ENCODE measurements at places on chromosomes 4 and X.

DNA sequence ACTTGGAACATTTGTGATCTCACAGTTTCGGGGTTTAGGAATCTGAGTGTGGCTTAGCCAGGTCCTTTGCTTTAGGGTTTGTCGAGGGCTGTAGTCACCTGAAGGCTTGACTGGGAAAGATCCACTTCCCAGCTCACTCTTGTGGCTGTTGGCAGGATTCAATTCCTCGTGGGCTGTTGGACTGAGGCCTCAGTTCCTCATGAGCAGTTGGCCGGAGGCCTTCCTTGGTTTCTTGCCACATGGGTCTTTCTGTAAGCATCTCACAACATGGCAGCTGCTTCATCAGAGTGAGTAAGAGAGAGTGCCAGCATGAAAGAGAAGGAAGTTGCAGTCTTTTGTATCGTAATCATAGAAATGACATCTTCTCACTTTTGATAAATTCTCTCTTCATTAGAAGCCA, 11.1 kb downstream of the TXLNG start:
- DNase-seq: no peak

DNA sequence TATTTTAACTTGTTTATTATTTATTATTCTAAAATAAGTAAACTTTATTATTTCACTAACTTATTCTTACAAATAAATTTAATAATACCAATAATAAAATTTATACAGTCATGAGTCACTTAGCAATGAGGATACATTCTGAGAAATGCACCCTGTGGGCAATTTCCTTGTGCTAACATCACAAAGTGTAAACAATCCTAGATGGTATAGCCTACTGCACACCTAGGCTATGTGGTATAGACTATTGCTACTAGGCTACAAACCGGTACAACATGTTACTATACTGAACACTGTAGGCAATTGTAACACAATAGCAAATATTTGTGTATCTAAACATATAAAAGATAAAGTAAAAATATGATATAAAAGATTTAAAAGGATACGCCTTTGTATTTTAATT, 479.5 kb downstream of the EPHA5 start:
- DNase-seq: no peak

DNA sequence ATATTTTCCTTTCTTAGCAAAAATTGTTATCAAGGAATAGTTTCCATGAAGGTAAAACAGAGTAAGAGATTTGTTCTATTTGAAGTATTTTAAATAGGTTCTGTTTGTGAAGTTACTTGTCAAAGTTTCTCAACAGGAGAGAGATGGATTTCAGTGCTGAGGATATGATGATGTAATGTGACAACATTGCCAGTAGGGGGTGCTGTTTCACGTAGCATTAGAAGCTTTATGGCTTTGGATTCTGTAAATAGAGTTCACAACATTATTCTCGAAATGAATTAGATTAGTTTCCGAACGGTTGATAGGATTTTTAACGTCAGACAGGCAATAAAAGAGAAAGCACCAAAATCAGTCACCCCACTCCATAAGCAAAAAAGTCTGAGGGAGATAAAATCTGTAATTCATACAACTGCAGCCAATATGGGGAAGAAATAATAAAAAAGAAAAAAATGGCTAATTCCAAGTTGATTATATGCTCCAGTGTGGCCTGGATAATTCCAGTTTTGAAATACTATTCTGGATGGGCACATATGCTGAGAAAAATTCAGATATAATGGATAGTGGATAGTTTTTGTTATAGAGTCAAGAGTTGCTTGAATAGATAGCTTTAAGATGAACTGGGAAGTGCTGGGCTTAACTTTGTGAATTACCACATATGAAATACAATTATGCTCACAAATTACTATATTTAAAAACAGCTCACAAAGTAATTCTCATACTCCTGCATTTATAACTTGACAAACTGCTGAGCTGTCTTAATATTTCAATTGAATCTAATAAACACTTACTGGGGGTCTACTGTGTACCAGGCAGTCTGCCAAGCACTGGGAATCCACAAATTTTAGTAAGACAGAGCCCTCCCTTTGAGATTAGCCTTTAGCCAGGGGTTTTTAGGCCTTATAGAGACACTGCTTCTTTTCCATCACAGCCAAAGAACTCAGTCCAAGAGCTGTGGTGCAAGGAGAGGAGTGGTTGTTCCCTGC, 109.1 kb downstream of the GPAT3 start:
- DNase-seq: no peak

DNA sequence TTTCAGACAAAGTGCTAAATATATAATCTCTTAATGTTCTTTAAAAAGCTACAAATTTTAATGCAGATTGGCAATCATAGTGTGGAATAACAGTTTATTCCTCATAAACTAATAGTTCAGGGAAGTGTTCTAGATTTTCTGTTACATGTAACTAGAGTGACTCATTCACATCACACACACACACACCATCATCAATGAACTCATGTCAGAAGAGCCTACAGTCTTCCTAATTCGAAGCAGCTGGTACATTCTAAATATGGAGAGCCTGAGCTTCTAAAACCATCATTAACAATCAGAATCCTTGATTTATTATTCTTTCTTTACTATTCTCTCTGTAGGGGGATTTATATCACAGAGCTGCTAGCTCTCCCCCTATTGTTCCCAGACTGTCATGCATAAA, 49.6 kb downstream of the DKK2 start:
- DNase-seq: no peak

- DNase-seq: no peak
Observed at GRCh38 chrX:39313146-39313545, 511.9 kb downstream of the MID1IP1 start.

DNA sequence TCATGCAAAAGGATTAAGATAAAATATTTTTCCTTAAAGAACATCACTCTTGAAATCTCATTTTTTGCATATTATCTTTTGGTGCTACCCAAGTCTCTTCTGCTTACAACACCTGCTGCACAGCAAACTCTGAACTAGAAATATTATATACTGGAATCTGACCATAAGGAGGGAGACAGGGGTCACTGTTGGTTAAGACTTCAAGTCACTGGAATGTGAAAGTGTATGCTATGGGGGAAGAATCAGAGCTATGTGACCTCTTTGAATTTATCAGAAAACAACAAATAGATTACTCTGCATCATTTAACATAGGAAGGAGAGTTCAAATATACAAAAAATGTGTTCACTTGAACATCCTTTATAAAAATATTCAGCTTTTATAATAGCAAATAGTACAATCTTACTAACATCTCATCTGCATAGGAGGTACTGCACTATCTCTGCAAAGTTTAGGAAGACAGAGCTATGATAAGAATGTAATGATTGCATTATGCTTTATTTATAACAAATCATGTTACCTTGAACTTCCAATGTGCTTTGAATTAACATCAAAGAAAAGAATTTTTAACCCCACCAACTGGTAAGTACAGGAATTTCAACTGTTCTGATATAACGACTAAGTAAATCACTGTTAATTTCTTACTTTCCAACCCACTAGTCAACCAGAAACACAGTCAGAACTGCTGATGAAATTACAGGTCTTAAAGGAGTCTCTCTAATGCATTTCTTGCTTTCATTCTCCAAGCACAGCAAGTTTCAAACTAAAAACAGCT, 69.8 kb downstream of the ZNF827 start:
- DNase-seq: no peak

- DNase-seq: no peak
Observed at GRCh38 chrX:18761750-18762149, 54.3 kb downstream of the PPEF1 start.

DNA sequence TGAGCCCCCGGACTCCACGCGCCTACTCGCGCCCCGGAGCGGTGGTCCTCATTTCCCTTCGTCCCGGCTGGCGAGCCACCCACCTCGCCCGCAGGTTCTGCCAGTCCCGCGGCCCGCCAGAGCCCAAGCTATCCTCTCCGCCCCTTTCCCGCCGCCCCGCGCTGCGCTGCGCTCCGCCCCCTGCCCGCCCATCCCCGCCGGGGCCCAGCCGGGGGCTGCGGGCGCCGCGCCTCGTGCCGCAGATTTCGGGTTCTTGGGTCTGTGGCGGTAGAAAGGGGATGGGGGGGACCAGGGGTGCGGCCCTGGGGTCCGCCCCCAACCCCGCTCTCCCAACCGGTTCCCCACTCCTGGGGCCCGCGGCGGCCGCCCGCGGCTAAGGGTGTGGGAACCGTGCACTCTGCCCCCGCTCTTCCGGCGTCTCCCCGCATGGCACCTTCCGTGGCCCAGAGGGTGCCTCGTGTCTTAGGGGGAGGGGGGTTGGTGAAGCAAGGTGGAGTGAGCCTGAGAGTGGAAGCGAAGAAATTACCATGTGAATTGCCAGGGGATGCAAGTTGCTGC, 650.8 kb upstream of the DIPK2B start:
- DNase-seq: peak; percentile 87

DNA sequence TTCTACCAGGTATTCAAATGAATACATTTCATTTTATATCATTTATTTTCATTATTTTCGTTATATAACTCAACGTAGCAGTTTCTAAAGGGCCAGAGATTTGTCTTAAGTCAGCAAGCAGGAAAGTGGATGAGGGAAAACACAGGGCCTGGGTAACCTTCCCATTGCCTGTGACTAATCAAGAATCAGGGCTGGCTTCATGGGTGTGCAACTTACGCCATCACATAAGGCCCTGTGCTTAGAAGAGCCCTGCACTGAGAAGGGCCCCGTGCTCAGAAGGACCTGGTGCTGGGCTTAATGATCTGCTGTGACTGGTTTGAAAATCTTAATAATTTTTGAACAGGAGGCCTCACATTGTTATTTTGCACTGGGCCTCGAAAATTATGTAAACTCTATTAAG, 65.4 kb upstream of the FAM9C start:
- DNase-seq: no peak

- no peak for DNase-seq
Observed at GRCh38 chrX:79601341-79602131, 234.4 kb upstream of the ITM2A start.

DNA sequence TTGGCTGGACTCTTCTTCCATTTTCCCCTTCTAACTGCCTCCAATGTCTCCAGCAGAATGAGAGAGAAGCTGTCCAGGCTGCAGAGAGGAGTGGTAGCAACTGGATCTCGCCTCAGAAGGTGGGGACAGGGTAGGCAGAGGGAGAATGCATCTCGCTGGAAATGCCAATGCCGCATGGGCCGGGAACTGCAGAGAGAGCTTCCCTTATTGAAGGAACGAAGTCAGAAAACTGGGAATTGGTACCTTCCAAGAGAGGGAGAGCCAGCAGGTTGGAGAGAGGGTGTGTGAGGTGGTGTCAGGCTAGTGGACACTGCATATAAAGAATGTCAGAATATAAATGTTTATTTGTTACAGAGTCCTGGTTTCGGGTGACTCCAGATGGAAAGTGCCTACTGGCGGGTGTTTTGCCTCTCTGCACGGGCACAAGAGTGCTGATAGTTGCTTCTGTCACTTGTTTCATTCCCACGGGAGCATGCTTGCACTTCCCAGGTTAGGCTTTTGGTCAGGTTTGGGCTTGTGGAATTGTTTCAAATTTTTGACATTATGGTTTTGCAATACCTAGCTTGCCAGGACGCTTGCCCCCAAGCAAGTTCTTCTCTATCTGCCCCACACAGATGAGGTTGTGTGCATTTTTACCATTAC, 156.8 kb upstream of the STS start:
- no peak for DNase-seq

GRCh38 chrX:69019073-69019890, 146.0 kb downstream of the PJA1 start:
- DNase-seq: no peak

DNA sequence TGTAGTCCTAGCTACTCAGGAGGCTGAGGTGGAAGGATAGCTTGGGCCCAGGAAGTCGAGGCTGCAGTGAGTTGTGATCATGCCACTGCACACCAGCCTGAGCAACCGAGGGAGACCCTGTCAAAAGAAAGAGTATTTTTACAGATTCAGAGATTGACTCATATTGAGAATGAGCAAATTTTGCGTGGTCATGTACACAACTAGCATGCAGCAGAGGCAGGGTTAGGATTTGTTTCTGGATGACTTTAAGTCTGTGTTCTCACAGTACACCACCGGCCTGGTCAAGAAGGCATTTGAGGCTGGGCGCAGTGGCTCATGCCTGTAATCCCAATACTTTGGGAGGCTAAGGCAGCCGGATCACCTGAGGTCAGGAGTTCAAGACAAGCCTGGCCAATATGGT, 44.8 kb upstream of the CBR4 start:
- no peak for DNase-seq

DNA sequence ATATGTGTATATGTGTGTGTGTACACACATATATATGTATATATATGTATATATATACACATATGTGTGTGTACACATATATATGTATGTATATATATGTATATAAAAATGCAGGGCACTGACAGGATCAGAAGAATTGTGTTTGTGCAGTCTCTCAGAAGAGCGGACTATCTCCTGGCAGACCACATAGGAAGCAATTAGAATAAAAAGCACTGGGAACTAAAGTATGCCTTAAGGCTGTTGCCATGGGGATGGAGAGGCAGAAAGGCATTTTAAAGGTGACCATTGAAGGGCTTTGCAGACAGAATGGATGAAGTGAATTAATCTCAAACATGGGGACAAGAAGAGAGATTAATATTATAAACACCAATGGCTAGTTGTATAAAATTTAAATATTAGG, 33.7 kb upstream of the USP51 start:
- DNase-seq: no peak

- DNase-seq: no peak
Observed at GRCh38 chr4:183840311-183840710, 64.8 kb upstream of the STOX2 start.

DNA sequence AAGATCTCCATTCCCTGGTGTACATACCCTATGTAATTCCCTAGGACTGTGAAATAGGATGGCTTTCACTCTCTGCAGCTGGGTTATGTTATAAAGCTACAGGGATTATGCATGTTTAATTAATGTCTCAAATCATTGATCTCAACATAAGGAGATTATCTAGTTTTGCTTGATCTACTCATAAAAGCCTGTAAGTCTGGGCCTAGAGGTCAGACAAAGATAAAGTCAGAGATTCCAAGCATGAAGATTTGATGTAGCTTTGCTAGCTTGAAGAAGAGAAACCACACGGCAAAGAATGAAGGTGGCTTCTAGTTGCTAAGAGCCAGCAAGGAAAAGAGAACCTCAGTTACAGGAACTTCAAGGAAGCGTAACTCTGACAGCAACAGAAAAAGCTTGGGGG, 456.9 kb downstream of the CCSER1 start:
- DNase-seq: no peak
